Activated T-cell treated with anti-CD3 and anti-CD28 coated beads for 4 hours (primary cell): ENCODE measurements at places on chromosomes 1 and 21.

DNA sequence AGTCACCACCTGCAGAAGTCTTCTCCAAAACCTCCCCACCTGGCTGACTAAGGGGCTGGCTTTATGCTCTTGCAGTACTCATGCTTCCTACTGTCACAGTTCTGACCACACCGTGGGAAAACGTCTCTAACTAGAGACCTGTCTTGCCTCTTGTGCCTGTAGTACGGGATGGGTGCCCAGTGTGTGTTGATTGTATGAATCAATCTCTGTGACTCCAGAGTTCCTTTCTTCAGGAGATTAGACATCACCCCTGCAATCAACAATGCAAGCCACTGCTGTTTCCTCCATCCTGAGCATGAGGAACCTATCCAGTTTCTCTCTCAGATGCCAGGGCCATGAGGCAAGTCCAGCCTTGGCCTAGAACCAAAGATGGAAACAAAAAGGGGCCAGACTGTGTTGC is 64.1 kb downstream of the LRRN2 start:
- no peak for DNase-seq

DNA sequence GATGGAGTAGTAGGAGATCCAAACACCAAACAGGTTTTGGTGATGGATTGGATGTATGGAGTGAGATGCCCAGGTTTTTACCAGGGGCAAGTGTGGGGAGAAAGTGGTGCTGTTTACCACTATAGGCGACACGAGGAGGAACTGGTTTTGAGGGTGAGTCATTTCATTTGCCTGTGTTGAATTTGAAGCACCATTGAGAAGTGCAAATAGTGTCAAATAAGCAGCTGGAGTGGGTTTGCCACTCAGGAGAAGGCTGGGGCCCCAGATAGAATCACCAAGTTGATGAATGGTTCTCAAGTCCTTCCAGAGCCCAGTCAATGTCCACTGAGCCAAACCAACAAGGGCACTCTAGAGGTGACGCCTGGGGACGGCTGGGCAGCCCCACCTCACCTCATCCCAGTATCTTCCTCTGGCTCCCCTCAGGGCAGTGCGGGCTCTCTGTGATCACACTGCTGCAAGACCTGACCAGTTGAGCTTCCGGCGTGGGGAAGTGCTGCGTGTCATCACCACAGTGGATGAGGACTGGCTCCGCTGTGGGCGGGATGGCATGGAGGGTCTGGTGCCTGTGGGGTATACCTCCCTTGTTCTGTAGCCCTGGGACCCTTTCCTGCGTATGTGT is 9.4 kb downstream of the RUSC1 start:
- no peak for DNase-seq

GRCh38 chr1:193275773-193276172 is 89.4 kb upstream of the B3GALT2 start:
- no peak for DNase-seq

- DNase-seq: no peak
Measured at GRCh38 chr1:54940042-54940441, 40.4 kb upstream of the TMEM61 start.

DNA sequence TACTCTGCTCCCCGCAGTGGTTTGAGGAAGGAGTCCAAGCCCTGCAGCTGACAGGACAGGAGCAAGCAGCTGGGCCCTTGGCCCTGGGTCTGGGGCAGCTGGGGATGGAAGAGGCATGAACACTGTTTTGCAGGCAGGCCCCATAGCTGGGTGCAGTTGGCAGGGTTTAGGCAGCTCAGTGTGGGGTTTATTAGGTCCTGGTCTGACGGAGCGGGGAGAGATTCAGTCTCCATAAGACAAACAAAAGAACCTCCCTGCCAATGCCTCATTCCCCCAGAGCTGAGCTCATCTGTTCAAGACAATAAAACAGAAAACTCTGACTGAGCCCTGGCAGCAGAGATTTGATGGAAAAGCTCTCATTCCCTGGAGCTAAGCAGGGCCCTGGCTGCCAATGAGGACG is 37.3 kb downstream of the OLFML2B start:
- no peak for DNase-seq

- no peak for DNase-seq
Measured at GRCh38 chr21:44916965-44917364, 3.7 kb downstream of the ITGB2 start.

DNA sequence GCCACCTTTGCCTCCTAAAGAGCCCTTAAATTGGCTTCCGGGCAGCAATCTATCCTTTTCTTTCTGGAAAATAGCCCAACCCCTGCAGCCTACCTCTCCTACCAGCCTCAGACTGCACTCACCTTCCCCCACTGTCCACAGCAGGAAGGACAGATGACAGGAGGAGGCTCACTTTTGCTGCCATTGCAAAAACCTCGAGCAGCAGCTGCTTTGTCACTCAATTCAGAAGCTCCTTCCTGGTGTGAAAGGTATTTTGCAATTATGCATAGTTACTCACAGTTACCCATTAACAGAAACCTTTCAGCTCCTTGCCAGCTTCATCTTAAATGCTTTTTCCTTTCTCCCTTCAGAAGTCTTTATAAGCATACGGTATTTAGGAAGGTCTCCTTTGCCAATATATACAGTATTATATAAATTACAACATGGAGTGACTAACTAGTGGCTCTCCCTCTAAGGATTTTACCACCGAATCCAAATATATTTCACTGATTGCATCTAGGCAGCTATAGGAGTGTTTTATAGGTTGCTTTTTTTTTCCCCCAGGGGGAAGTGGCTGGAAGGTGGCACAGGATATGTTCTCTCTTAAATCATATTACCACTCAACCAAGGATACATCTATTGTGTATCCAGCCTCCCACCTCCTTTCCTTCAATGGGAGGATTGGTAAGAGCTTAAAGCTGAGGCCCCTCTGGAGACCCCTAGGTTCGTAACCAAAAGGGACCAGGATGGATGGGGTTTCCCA is 142.1 kb upstream of the IPO9 start:
- DNase-seq: no peak

DNA sequence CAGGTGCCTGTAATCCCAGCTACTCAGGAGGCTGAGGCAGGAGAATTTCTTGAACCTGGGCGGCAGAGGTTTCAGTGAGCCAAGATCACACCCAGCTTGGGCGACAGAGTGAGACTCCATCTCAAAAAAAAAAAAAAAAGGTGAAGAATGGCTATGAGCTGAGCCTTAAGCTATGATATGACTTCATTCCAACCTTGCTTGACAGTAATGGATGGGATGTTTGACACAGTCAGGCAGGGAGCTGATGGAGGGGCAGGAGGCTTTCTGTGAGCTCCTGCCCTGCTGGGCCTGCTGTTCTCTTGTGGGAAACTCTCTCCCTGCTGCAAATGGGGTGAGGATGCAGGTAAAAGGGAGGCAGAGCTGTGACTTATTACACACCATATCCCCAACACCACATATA is 27.6 kb downstream of the NCF2 start:
- no peak for DNase-seq

DNA sequence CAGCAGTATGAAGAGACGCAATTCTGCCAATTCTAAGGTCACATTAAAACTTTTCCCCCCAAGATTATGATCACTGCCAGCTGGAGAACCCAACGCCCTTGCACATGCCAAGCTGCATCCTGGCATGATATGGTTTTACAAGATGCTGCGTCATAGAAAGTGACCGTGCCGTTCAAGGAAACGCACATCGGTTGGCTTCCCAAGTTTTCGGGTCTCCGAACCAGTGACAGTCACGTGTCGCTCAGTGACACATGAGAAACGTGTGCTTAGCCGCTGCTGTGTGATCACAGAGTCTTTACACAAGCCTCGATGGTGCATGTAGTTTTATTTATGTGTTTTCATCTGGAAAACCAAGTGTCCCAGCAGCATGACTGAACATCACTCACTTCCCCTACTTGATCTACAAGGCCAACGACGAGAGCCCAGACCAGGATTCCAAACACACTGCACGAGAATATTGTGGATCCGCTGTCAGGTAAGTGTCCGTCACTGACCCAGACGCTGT is 7.4 kb downstream of the SMIM1 start:
- no peak for DNase-seq

DNA sequence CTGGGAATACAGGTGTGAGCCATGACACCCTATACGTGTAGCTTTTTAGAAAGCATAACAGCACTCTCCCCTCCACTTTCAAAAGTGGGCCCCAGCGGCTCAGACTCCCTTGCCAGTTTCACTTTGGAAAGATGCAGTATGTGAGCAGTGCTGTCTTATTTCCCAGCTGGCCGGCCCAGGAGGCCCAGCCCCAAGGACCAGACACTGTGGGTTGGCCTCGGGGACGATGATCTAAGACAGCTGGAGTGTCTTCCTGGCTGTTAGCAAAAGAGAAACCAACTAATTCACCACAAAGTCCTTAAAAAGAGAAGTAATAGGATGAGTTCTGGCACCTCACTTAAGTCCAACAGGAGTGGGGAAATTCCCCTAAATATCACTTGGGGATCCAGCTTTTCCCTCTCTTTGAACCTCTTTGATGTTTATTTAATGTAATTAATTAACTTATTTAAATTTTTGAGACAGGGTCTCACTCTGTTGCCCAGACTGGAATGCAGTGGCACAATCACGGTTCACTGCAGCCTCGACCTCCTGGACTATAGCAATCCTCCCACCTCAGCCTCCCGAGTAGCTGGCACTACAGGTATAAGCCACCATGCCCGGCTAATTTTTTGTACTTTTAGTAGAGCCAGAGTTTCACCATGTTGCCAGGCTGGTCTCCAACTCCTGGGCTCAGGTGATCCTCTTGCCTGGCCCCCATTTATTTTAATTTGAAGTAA is 17.6 kb upstream of the CLIC4 start:
- DNase-seq: no peak

GRCh38 chr1:182120411-182121258 is 59.1 kb upstream of the ZNF648 start:
- no peak for DNase-seq

DNA sequence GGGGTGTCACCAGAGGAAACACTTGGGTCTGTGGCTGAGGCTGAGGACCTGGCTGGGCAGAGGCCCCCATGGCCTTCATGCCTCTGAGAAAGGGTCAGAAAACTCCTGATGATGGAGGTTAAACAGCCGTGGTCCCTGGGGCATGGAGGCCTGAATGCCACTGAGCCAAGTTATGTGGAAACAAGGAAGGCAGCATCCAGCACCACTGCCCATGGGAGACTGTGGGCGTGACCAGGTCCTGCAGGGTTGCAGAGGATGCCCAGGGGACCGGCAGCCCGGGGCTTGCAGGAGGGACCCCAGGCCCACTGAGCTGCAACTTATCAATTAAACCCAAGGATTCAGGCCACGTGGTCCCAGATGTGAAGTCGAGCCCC is 18.9 kb upstream of the COL6A2 start:
- no peak for DNase-seq

GRCh38 chr1:205826016-205826806 is 13.2 kb upstream of the SLC41A1 start:
- DNase-seq: no peak

GRCh38 chr1:8930116-8930515 is 15.6 kb upstream of the CA6 start:
- no peak for DNase-seq

- no peak for DNase-seq
Measured at GRCh38 chr1:74652711-74653139, 20.9 kb downstream of the ERICH3 start.

DNA sequence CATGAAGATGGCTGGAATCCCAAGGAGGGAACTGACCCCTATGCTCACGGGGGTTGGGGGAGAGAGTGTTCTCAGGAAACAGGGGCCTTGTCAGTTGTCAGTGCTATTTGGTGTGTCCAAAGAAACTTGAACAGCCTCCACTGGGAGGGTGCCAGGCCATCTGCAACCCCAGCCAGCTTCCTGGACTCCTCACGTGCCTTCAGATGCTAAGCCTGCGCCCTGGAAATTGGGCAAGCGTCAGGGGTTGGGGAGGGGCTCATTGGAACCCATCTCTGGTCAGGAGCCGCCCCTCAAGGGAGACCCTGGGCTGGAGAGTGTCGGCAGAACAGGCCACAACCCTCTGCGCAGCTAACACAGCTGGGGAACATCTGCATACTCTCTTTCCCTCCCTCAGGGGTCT is 13.1 kb upstream of the LHX4 start:
- DNase-seq: no peak

- DNase-seq: no peak
Measured at GRCh38 chr1:26697978-26698849, 2.4 kb downstream of the ARID1A start.

- DNase-seq: no peak
Measured at GRCh38 chr1:87916965-87917364, 588.3 kb downstream of the LMO4 start.

GRCh38 chr1:200258447-200259375 is 151.1 kb downstream of the ZNF281 start:
- DNase-seq: no peak

DNA sequence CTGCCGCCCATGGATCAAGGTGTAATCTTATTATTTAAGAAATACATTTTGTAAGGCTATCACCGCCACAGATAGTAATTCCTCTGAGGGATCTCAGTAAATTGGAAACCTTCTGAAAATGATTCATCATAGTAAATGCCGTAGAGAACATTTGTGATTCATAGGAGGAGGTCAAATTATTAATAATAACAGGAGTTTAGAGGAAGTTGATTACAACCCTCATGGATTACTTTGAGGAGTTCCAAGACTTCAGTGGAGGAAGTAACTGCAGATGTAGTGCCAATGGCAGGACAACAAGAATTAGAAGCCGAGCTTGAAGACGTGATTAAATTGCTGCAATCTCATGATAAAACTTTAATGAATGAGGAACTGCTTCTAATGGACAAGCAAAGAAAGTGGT is 280.1 kb downstream of the PTPRC start:
- DNase-seq: no peak

- no peak for DNase-seq
Measured at GRCh38 chr1:225694151-225694603, 41.3 kb upstream of the ENAH start.

DNA sequence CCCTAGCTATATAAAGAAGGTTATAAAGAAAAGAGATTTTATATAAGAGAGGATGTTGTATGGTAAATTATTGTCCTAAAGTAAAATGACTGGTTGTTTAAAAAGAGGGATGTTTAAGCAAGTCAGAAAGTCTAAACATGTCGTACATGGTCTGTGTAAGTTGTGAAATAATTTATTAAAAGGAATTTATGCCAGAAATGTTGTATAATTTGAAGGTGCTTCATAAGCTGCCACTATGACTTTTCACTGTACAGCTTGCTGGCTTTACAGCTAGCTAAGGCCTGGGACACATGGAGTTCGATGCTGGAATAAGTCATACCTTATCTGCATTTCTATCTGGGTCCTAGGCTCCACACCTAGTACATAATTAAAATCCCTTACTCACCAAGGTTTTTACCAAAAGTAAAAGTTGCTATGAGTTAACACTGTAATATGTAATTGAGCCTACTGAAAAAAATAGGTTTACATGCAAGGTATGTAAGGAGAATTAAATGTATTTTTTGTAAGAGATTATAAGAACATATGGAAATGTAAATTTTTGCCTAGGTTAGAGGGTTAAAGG is 59.0 kb upstream of the EDEM3 start:
- no peak for DNase-seq

DNA sequence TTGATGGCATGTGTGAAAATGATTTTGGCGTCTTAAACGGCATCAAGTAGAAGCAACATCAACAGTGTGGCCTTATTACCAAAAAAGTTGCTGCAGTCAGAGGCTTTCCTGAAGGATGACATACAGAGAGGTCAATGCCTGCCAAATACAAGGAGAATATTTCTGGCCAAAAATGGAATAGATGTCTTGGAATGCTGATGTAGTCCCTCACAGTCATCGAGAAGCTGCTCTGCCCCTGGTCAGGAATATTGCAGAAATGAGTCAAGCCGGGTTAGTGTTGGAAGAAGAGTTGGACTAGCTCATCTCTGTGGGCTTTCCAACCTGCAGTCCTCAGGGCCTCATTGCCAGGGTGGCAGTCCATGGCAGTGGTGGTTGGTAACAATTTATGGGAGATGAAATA is 42.1 kb downstream of the NOS1AP start:
- no peak for DNase-seq

GRCh38 chr1:32192220-32192948 is 8.0 kb upstream of the CCDC28B start:
- no peak for DNase-seq

- no peak for DNase-seq
Measured at GRCh38 chr1:230057681-230058565, 9.1 kb upstream of the GALNT2 start.
